Vagina (tissue), 2 donors: ENCODE measurements at places on chromosomes 5 and 9.

- H3K36me3 ChIP-seq = no peaks in the 10 kb centered on the region
- H3K27ac ChIP-seq = no peak overlapping the region
- no peak for DNase-seq
Measured at GRCh38 chr5:72407541-72407940, 87.4 kb downstream of the PTCD2 start.

GRCh38 chr5:157917899-157918809 is 59.2 kb upstream of the CLINT1 start:
- peaks cover 62% of the 10 kb centered on the region for H3K4me1 ChIP-seq
- no peaks in the 10 kb centered on the region for H3K27me3 ChIP-seq
- H3K36me3 ChIP-seq = no peaks in the 10 kb centered on the region
- no peak for DNase-seq
- H3K27ac ChIP-seq = peak overlapping the region; percentile 31

- no peak overlapping the region for H3K4me3 ChIP-seq
- no peaks in the 10 kb centered on the region for H3K36me3 ChIP-seq
- no peak overlapping the region for H3K27ac ChIP-seq
- DNase-seq = no peak
- H3K4me1 ChIP-seq = peaks cover 28% of the 10 kb centered on the region
Measured at GRCh38 chr5:150619359-150620230, 20.9 kb upstream of the SYNPO start.

GRCh38 chr5:77267496-77267895 is 57.0 kb downstream of the PDE8B start:
- no peak overlapping the region for H3K4me3 ChIP-seq
- no peak overlapping the region for H3K27ac ChIP-seq
- no peaks in the 10 kb centered on the region for H3K4me1 ChIP-seq

DNA sequence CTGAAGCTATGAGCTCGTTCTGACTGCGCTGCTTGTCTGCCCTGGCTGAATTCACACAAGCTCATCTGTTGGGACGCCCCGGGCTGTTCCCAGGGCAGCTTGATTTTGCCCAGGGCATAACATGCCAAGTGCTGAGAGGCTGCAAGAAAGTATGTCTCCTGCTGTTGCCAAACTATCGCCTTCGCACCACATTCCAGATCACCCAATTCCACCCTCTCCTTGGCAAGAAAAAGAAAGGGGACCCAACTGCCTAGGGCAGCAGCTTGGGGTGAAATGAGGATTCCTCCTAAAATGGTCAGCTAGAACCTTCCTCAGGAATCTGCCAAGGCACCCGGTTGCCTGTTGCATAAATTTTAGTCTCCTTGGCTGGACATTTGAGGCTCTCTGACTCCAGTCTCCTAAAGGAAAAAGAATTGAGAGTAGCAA is 21.2 kb downstream of the COL15A1 start:
- H3K4me3 ChIP-seq = no peak overlapping the region
- no peak for DNase-seq
- H3K36me3 ChIP-seq = no peaks in the 10 kb centered on the region
- H3K27me3 ChIP-seq = no peaks in the 10 kb centered on the region

GRCh38 chr5:140568443-140569063 is 3.9 kb downstream of the SLC35A4 start:
- H3K27ac ChIP-seq = no peak overlapping the region
- H3K4me1 ChIP-seq = peaks cover 38% of the 10 kb centered on the region
- no peak for DNase-seq
- H3K4me3 ChIP-seq = no peak overlapping the region
- no peaks in the 10 kb centered on the region for H3K27me3 ChIP-seq
- H3K36me3 ChIP-seq = peaks cover 20% of the 10 kb centered on the region

- DNase-seq = no peak
- no peaks in the 10 kb centered on the region for H3K36me3 ChIP-seq
- H3K4me3 ChIP-seq = no peak overlapping the region
- H3K27me3 ChIP-seq = no peaks in the 10 kb centered on the region
Measured at GRCh38 chr5:34062419-34062818, 19.4 kb upstream of the C1QTNF3 start.
